Fibroblast of skin of back (primary cell): ENCODE measurements at places on chromosomes 16 and 17.

GRCh38 chr17:58083491-58084316 is 485 bp downstream of the DYNLL2 start:
- peak; percentile 73 for DNase-seq

DNA sequence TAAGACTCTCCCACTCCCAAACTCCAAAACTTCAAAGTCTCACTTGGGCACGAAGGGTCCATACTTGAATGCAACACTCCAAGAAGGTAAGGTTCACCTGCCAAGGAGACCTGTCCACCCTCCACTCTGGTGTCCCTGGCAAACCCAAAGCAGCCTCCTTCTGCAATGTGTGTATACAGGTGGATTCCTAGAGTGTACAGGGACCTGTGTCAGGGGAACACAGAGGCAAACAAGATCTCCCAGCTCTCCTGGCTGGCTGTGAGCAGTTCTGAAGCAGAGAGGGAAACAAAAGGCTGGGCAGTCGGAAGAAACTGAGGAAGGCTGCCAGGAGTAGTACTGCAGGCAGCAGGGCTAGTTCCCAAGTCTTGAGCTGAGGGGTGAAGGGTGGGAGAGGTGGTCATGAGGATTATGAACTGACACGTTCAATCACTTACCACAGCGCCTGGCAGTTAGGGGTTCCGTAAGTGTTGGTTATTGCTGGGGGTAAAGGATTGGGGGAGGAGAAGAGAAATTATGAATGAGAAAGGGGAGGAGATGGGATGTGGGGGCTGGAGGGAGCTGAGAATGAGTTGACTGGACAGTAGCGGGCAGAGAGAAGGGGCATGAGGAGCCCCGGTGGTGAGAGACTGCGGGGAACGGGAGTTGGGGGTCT is 795 bp downstream of the KCTD13 start:
- DNase-seq, result no peak

DNA sequence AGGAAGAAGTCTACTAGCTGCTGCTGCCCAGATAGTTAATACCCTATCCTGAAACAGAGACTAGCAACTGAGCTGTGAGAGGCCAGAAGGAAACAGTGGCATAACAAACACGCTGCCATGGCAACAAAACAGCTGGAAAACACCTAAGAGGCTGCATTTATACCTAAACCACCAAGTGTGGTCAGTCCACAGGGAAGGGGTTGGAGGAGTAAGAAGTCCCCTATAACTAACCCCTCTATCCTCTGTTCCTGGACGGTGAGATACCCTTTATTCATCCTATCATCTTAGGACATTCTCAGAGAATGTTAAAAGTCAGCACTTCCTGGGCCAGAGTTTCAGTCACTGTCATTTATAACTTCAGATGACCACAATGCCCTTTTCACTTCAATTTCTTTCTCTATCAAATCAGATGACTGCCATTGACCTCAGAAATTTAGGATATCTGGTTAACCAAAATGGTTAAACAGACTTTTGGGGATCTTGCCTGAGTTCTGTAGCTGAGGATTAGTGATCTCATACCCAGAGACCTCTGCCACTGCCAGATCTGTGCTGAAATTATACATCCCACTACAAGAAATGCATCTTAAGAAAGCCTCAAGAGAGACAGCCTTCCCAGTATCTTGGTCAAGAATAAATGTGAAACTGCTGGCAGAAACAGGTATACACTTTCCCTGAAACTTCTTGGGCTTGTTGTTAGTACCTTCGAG is 36.2 kb downstream of the STH start:
- DNase-seq, result no peak

GRCh38 chr17:1073241-1073962 is 76.5 kb downstream of the TIMM22 start:
- no peak for DNase-seq

DNA sequence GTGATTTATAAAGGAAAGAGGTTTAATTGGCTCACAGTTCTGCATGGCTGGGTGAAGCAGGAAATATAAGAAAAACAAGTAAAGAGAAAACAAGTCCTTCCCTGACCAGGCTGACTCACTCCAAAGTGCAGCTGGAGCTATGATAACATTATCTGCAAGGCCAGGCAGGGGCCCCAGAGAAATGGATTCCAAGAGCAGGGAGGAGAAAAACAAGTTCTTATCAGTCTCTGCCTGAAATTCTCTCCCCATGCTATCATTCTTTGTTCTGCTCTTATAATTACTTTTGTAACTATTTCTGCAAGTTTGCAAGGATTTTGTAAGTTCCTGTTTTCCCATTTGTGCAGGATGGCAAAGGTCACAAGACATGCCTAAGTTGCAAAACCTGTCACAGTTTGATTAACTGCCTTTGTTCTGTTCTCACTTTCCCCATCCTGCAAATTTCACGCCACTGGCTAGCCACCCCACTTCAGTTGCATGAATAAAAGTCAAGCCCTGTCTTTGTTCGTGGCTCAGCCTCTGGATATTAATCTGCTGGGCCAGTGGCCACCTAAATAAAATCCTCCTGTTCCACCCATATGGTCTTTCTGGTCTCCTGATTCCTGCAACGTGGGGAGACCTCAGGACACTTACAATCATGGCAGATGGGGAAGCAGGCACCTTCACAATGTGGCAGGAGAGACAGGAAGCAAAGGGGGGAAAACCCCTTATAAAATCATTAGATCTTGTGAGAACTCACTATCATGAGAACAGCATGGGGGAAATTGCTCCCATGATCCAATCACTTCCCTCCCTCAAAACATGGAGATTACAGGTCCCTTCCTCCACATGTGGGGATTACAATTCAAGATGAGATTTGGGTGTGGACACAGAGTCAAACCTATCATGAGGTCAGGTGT is 13.1 kb downstream of the ABCA9 start:
- peak; percentile 77 for DNase-seq

DNA sequence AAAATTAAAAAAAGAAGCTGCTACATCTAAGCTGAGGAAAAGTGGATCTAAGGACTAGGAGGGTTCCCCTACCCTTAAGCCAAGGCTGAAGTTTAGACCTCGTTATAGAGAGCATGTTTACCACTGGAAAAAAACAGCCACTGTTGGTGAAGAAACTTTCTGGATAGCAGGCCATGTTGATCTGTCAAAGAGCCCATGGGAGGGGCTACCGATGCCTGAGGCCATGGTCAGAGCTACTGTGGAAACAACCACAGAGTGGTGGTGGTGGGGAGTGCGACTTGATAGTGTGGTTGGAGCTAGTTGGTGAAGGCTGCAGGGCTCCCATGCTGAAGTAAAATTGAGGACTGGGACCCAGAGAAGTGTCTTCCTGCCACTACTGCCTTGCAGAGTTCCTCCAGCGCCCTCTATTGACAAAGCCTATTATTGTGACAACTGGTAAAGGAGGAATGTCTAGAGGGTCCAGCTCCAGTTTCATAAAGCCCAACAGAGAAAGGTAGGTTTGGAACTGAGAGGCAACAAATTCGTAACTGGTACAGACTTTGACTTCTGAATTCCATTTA is 12.7 kb upstream of the FAM20A start:
- DNase-seq, result peak; percentile 18

DNA sequence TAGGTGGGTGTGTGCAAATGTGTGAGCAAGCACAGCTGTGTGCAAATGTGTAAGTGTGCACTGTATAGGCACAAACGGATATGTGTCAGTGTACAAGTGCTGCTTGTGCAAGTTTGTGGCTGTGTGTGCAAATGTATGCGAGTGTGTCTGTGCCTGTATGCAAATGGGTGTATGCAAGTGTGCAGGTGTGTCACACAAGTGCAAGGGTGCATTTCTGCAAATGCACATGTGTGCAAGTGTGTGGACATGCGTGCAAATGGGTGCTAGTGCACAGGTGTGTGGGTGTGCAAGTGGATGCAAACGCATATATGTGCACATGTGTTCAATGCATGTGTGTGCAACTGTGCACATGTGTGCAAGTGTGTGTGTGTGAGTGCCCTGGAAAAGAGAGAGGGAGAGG is 76.5 kb upstream of the TNRC6C start:
- no peak for DNase-seq

DNA sequence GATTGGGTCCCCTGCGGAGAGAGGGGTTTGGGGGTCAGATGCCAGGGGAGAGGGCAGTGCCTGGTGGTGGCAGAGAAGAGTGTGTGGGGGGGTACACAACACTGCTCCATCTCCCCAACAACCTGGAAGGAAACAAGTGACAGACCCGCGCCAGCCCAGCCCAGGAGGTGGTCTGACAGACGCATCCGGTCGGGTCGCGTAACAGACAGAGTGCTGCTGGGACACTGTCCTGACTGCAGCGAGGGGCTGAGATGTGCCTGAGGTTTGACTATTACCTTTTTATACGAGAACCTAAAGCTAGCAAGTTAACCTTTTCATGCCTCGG is 16.2 kb downstream of the UNC13D start:
- no peak for DNase-seq

- DNase-seq, result no peak
Observed at GRCh38 chr16:53840456-53840855, 136.5 kb downstream of the FTO start.

DNA sequence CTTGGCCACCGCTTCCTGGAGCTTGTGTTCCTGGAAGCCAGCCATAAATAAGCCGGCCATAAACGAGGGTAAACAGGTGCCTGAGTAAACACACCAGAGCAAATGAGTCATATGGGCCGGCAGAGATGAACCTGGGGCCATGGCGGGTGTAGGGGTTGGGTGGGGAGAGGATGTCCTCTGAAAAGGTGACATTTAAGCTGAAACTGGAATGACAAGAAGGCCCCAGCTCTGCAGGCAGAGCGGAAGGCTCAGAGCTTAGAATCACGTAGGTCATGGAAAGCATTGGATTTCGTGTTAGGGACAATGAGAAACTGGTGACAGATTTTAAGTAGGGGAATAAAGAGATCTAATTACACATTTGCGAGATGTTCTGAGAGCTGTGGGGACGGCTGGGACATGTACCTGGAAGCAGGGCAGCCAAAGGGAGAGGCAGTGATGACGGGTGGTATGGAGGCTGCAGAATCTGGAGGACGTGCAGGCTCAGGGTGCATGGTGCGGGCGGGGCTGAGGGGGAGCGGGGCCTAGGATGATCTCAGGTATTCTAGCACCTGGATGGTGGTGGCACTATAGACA is 8.1 kb upstream of the DNASE1 start:
- no peak for DNase-seq

GRCh38 chr17:5804251-5804650 is 219.9 kb upstream of the NLRP1 start:
- DNase-seq, result no peak

DNA sequence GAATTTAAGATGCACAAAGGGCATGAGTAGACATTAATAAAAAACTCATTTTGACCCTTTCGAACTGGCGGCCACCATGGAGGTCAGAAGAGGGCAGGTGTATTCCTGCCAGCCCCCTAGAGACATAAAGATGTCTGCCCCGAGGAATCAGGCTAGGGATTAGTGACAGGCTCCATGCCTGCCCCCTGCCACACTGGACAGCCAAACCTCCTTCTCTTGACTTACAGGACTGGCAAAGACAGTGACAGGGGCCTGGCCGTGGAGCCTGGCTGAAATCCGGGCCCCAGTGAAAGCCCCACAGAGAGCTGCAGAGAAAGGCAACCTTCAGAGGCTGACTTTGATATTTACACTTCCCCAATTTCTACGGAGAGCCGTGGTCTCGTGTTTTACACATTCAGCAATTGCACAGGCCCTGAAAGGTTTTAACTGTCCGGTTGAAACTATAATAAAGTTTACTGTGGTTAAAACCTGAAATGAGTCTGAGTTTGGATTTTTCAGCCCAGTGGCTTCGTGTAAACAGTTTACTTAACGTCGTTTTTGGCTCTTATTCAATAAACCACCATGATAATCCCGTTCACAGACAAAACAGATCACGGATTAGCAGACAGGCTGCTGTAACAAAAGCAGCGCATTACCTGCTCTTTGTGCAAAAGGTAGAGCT is 243.9 kb upstream of the MYOCD start:
- DNase-seq, result no peak

GRCh38 chr17:59311051-59311468 is 20.4 kb upstream of the YPEL2 start:
- DNase-seq, result peak; percentile 65

- no peak for DNase-seq
Observed at GRCh38 chr17:2580661-2581060, 12.8 kb upstream of the PAFAH1B1 start.

DNA sequence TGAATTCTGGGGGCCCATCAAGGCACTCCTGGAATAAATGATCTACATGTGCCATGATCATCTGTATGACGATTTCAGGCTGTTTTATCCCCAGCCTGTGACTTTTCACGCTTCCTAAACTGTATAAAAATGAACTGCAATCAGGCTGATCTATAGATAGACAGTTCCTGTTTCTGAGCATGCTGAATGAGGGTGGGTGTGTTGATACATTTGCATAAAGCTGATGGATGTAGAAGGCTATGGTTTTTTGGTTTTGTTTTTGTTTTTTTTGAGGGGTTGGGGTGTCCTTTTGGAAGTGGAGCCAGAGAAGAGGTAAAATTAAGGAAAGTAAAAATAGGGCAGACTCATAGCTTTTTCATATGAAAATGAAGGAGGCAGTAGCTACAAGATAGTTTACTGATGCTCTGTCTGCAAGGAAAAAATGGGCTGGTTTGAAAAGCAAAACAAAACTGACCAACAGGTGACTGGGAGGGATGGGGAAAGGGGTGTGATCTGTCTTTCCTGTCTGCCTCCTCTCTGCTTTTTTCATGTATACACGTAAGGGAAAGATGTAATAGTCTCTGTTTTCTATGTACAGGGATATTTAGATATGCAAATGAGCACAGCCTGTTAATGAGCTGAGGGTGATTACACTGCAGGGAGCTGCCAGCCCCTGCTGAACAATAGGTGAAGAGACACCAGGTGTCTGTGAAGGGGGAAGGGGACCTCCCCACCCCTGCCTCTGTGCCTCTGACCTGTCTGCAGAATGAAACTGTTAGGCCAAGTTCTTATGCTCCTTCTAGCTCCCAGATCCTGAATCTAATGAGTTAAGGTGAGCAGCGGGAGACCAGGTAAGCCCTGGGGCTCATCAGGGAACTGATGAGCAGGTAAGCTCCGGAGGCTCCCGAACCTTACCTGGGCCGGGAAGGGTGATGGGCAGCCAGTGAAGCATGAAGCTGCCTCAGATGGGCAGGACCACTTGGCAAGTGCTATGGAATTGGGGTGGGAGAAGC is 46.6 kb upstream of the LYRM9 start:
- DNase-seq, result no peak

GRCh38 chr17:29561554-29562517 is 5.0 kb downstream of the ABHD15 start:
- no peak for DNase-seq

DNA sequence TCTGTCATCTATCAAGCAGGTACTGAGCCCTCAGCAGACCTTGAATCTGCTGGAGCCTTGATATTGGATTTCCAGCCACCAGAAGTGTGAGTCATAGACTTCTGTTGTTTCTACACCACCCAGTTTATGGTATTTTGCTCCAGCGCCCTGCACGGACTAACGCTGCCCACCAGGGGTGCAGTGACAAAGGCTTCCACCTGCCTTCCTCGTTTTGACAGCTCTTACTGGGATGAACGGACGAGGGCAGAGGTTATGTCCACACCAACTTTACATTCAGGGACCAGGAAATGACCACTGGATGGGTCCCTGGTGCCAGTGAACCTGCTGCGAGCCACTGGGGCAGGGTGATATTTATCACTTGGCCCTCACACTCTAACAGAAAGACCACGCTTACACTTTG is 66.6 kb upstream of the CBX4 start:
- peak; percentile 23 for DNase-seq

GRCh38 chr17:35169835-35170363 is 22.3 kb downstream of the UNC45B start:
- no peak for DNase-seq
